Right hindlimb (tissue), 1 donor: ENCODE measurements at places on chromosomes 4 and X.

DNA sequence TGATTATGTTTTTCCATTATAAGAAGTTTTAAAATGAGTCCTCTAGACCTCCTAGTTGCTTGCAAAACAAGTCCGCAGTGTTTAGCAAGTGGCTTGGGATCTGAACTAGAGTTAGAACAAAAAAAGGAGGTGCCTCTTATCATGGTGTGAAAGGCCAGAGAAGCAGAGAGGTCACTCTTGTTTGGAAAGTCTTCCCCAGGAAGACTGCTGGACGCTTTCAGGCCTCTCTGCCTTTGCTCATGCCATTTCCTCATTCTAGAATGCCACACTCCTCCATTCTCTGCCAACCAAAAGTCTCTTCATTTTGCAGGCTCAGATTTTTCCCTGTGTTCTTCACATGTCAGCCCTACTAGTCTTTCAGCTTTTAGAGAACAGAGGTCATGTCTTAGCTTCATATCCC is 14.9 kb downstream of the PARM1 start:
- no peak for DNase-seq

- DNase-seq, result no peak
Observed at GRCh38 chr4:124854968-124855367, 142.4 kb upstream of the ANKRD50 start.

DNA sequence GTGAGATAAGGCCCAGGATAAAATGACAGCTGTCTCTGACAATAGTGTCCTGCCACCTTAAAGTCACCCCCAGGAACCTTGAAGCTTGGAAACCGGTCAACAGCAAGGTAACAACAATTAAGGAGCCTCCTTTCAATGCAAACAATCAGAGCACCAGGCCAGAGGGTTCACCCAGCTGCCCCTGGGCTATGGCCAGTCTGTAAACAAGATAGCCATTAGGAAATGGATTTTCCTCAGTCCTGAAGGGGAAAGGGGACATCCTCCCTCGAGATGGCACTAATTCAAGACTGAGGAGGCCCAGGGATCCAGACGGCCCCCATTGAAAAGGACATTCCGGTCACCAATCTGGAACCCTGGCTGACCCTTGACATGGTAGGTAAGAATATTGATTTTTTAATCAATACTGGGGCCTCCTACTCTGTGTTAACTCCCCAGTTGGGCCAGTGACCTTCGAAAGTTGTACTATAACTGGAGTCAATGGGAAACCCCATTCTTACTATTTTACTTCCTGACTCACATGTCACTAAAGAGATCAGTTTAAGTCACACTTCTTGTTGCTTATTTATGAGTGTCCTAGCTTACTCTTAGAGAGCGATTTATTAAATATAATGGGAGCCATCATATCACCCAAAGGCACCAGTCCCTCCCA is 61.7 kb upstream of the CT45A1 start:
- no peak for DNase-seq

- DNase-seq, result no peak
Observed at GRCh38 chr4:148813289-148813688, 371.1 kb upstream of the NR3C2 start.

GRCh38 chr4:11368701-11369115 is 60.0 kb downstream of the HS3ST1 start:
- DNase-seq, result peak; percentile 22

DNA sequence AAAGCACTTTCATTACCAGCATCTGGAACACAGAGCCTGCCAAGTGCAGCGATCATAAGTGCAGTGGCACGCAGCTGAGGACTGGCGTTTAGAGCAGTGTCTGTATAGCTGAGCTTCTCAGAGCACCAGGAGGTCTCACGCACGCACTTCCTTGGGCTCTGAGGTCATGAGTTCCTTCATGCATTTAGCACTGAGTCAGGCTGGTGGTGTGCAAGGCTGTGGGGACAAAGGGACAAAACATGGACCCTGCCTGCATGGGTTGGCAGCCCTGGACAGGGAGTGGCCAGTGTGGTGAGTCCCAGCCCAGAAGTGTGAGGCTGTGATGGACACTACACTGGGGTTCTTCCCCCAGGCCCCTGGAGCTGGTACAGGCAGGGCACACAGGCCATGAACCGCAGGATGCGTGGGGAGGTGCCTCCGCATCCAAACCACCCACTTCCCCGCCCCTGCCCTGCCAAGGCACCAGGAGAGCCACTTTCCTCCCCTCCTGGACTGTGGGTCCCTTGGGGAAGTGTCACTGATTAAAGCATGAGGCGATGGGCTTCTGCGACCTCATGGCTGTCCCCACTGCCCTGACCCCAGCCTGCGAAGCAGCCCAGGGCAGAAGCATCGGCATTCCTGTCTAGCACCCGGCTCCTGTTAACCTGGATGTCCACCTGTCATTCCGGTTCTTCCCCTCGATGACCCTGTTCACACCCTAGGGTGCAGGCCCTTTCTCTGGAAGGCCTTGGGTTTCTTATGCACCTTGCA is 37.2 kb upstream of the GPR78 start:
- no peak for DNase-seq

DNA sequence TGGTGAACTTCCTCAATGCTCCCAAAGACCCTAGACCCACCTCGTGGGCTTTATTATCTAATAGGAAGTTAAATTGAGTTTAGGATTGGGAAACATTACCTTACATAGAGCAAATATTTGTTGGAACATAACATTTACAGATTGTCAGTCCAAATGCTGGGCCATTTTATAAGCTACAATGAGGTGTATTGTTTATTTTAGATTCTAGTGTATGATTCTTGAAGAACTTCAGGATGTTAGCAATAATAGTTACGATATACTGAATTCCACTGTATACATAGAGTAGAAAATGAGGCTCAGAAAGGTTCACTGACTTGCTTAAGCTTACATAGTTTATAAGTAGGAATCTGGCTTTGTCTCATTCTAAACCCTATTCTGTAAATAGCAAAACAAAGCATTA is 37.4 kb downstream of the PAQR3 start:
- no peak for DNase-seq

DNA sequence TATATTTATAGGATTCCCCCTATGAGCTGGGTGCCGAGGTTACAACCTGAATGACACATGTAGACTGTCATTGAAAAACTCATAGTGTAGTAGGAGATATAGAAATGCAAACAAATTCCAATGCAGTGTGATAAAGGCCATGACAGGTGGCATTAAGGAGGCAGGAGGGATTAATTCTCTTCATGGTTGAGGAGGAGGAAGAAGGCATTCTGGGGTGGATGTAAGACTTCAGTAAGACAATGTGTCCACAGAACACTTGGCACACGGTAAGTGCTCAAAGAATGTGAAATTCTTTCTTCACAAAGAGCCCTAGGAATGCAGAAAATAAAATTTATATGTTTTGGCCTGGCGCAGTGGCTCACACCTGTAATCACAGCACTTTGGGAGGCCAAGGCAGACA is 136.5 kb downstream of the RBM47 start:
- no peak for DNase-seq

- peak; percentile 94 for DNase-seq
Observed at GRCh38 chrX:23907498-23908218, at the start of the genes APOO and CXorf58. APOO (minus strand) TSS chrX:23907938; CDS start chrX:23907702, 236 bp downstream. CXorf58 (plus strand) TSS chrX:23908006; CDS start chrX:23910303, 2,297 bp downstream.

GRCh38 chrX:65098851-65099250 is 122.6 kb upstream of the ZC4H2 start:
- DNase-seq, result no peak

DNA sequence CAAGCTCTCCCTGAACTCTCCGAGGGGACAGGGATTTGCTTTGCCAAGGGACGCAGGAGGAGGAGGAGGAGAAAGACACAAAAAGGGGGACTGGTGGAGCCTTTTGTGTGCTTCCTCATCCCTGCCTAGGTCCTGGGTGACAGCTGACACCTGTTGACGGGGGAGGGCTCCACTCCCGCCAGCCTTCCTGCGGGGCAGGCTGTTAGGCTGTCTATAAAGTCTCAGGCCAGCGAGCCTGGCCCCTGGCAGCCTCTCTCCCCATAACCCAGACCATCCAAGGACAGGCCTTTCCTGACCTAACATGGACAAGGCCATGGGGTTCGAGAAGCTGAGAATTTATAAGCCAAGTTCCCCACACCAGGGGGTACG is 832 bp upstream of the EVC2 start:
- peak; percentile 49 for DNase-seq

DNA sequence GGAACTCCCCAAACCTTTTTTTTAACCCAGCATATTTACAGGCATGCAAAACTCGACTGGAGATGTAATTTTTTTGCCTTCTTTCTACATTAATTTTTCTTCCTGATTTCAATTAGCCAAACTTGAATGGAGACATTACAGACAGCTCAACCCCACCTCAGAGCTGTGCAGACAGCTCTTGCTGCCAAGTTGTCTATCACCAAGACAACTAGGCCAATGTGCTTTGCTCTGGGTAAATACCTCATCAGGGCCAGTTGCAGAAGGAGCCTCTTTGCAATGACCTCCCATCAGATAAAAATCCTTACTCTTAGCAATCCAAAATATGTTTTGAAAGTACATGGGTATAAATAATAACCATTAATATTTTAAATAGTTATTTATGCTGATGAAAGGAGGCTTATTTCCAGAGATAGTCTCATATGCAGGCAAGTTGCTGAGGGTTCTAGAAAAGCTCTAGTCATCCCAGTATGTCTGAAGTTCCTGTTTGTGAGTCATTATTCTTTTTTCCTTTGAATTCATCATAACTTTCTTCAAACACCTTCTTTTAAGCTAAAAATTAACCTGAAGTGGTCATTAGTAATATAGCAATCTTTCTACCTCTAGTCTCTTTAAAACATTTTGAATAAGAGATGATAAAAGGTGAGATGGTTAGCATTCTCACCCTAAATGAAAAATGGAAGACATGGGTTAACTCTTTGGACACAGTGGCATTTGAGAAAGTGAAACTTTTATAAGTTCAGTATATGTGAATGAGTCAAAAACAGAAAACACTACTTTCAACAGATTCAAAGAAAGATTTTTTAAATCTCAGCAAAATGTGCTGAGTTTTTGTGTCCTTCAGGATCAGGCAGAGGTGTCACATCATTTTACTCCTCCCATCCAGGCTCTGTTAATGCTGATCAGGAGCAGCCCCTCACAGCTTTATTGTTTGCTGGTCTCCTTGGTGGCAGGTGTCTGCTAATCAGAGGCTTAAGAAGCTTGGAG is 475.5 kb upstream of the FGF16 start:
- DNase-seq, result no peak

GRCh38 chrX:153057281-153057680 is 1.0 kb downstream of the PNMA3 start:
- no peak for DNase-seq

DNA sequence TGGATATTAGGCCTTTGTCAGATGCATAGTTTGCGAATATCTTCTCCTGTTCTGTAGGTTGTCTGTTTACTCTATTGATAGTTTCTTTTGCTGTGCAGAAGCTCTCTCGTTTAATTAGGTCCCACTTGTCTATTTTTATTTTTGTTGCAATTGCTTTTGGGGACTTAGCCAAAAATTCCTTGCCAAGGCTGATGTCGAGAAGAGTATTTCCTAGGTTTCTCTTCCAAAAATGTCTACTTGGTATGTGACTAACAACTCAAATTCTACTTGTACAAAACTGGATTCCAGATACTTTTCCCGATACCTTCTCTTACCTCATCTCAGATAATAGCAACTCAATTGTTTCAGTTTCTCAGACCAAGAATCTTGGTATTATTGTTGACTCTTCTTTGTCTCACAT is 142.4 kb upstream of the GLRA2 start:
- no peak for DNase-seq

DNA sequence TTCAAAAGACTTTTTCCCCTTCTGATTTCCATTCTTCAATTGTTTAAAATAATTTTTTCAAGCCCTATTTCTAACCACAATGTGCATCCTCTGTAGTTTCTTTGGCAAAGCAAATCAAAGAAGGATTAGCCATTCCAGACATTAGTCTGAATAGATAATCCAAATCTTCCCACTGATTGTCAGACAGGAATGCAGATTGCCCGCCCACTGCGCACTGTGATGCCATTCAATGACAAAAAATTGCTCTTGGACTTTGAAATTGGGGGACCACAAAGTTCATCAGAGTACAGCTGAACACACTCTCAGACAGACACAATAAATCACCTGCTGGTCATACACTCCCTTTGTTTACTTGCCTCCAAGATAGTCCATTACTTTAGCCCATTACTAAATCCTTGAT is 216.5 kb upstream of the DKK2 start:
- DNase-seq, result no peak

- DNase-seq, result no peak
Observed at GRCh38 chr4:185225940-185226339, 16.5 kb downstream of the SNX25 start.

GRCh38 chr4:140697709-140698560 is 58.2 kb downstream of the TBC1D9 start:
- DNase-seq, result no peak

DNA sequence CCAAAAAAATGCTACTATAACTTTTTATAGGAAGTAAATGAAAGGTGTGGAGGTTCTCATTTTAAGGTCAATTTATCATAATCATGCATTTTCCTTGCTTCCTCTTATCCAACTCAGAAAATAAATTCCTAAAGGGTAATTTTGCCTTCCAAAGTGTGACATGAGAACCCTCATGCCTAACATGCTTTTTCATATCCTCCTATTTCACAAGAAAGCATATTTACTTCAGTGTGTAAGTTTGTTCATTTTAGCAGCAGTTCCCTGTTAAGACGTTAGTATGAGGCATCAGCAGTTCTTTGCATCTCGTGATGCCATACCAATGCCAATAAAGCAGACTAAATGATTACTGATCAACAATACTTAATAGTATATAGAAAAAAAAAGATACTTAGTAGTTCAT is 18.4 kb downstream of the WDFY3 start:
- DNase-seq, result no peak

GRCh38 chr4:2393353-2394270 is 24.8 kb downstream of the ZFYVE28 start:
- DNase-seq, result peak; percentile 89

GRCh38 chr4:67394879-67395278 is 150.4 kb downstream of the CENPC start:
- no peak for DNase-seq

GRCh38 chr4:17400686-17401085 is 111.2 kb downstream of the QDPR start:
- DNase-seq, result peak; percentile 43

DNA sequence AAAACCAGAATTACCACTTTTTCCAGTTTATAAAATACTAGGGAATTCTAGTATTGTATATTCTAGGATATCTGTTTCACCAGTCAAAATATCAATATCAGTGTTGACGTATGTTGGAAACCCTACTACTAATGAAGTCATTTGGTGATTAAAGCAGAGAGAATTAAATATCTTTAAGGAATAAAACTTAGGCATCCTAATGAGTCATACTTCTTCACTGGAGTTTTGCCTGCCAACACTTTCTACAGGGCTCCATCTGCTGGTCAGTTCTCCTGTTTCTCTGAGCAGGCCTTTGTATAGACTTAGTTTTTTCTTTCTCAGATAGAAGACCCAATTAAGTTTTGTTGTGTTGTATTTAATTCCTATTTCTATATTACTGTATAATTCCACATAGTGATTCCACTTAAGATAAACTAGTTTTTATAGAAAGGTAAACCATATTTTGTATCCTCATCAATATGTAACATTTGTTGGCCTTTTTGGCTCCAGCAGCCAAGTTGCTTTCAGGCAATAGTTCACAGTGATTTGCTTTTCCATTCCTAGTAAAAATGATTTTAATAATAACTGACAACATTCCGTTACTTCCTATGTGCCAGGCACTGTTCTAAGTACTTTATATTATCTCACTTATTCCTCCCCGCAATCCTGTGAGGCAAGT is 3.5 kb downstream of the AP1AR start:
- peak; percentile 73 for DNase-seq

- no peak for DNase-seq
Observed at GRCh38 chr4:71860643-71861042, 76.8 kb upstream of the GC start.

GRCh38 chrX:20235755-20236154 is 31.0 kb downstream of the RPS6KA3 start:
- DNase-seq, result no peak

- no peak for DNase-seq
Observed at GRCh38 chrX:72569786-72570185, 2.9 kb downstream of the HDAC8 start.
